ENCODE measurements at places on chromosomes 7 and 10.

GRCh38 chr10:569961-570627, 119.4 kb downstream of the DIP2C start:
- no peak for DNase-seq

GRCh38 chr10:21593986-21594385, 60.0 kb downstream of the MLLT10 start:
- DNase-seq: no peak

GRCh38 chr7:144853542-144853941, 17.7 kb upstream of the TPK1 start:
- DNase-seq: no peak

- no peak for DNase-seq
Measured at GRCh38 chr10:86346799-86347665, 19.6 kb downstream of the GRID1 start.
